ENCODE measurements at places on chromosomes 13 and 19.

DNA sequence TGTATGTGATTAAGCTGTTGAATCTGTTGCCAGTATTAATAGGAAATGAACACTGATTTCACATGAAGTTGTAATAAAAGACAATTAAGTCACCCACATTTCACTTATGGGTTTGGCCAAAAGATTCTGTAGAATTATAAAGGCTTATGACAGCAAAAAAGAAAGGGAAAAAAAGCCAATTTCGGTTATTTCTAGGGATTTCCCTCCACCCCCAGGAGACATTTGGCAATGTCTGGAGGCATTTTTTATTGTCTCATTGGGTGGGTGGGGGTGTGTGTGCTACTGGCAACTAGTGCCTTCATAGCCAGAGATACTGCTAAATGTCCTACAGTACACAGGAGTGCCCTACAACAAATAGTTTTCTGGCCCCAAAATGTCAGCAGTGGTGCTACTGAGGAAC, 175.7 kb downstream of the LMO7 start:
- no peak for DNase-seq

DNA sequence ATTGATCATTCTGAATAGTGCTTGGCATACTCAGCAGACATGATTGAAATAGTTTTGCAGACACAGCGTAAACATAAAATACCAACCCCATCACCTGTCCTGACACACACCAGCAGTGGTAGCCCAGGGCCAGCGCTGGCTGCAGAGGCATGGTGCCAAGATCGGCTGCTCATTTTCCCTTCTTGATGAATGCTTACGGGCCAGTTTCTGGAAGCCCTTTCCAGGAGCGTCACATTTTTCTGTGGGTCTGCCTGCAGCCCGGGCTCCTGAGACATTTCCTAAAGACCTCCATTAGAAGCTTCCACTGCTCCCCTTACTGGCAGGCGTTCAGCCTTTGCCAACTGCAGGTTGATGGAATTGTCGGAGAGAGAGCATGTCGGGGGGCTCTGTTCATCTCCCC, 48.6 kb downstream of the CHST8 start:
- no peak for DNase-seq

DNA sequence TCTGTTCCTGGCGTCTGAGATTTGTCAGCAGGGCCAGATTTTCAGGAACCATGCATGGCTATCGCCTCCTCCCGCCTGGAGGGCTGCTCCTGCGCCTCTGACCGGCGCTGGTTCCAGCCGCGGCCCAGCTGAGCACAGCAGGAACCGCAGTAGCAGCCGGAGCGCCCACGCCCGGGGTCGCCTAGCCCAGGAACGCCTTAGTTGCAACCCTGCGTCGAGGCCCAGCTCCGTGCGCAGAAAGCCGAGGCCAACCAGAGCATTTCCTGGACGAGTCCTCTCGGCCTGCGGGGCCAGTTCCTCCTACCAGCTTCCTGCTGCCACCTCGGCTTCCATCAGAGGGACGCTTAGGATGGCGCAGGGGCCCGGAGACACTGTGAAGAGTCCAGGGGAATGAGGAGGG, 74.9 kb downstream of the ZNF492 start:
- DNase-seq = no peak

- no peak for DNase-seq
Measured at GRCh38 chr13:106774621-106775020, 206.7 kb upstream of the ARGLU1 start.

DNA sequence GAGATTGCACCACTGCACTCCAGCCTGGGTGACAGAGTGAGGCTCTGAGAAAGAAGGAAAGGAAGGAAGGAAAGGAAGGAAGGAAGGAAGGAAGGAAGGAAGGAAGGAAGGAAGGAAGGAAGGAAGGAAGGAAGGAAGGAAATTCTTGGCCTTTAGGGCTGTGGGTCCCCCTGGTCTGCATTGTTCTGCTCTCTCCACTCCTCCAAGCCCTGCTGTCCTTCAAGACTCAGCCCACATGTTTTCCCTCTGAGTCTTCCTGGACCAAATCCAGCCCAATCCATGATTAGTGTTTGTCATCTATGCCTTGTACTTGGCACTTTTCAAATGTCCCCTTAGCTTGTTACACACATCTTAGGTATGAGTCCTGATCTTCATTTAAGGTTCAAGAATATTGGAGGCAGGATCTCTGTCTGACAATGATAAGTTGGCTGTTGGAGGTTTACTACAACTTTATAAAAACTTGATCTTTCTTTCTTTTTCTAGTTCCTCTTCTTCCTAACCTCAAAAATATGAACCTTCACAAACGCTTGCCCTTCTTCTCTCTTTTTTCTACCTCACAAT, 48.8 kb upstream of the INTS6 start:
- DNase-seq = peak; percentile 52

DNA sequence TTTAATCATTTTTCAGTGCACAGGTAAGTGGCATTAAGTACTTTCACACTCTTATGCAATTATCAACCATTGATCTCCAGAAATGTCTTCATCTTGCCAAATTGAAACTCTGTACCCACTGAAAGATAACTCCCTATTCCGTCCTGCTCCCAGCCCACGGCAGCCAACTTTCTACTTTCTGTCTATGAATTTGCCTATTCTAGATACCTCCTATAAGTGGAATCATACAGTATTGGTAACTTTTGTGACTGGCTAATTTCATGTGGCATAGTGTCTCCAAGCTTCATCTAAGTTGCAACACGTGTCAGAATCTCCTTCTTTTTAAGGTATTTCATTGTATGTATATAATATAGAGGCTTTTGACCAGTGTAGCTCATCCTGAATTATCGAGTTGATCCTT, 5.7 kb upstream of the CEACAM18 start:
- no peak for DNase-seq
